ENCODE measurements at places on chromosomes 1 and 21.

DNA sequence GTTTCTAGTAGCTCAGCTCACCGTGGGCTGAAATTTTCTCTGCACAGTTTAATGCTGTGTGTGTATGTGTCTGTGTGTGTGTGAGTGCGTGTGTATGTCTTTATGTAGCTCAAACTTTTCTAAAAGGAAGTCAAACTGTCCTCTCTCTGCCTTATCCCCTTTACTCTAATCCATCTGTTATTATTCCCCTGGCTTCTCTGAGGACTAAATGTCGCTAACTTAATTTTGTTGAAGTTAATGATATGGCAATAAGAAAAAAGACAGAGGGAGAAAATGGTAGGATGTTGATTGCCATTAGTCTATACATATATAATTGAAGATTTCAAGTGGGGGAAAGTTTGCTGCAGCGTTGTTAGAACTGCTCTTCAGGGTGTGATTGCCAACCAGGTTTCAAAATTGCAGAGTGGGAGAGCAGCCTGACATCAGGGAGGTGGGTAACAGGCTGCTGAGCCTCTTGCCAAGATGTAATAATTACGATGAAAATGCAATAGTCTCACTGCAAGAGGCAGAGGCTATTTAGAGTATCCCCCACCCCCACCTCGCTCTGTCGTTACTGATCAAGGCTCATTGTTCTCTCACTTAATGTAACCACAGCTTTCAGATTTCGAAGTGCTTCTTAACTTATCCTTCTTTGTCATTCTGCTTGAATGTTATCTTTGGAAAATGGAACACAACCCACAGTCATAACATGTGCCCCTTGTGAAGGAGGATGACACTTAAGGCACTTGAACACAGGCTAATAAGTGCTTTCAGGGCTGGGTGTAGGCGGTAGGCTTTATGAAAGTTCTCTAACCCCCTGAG lies 559.0 kb upstream of the PLXNA2 start:
- DNase-seq, result no peak

DNA sequence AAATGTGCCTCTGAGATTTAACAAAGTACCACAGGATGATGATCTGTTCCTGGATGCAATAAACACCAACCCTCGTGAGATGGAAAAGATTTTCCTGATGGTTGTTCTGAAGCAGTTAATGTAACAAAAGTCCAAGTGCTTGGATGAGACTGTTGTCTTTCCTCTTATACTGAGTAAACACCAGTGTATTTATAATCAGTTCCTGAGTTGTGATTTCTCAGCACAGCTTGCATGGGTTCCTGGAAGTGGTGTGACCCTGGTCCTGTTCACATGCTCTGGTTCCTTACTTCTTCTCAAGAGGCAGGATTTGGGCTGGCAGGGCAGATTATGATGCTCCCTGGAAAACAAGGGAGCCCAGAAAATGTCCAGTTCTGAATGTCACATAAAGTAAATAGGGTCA lies 208.2 kb upstream of the USP24 start:
- no peak for DNase-seq

DNA sequence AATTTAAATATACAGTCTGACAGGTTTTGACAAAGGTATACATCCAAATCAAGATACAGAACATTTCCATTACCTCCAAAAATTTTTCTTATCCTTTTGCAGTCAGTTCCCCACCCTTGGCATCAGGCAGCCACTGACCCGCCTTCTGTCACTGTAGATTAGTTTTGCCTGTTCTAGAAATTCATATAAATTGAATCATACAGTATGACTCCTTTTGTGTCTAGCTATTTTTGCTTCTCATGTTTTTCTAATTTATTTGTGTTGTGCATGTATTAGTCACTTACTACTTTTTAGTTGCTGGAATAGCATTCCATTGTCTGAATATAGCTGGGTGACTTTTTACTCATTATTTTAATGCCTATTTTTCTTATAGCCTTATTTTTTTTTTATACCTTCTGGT lies 3.8 kb downstream of the UTP25 start:
- DNase-seq, result no peak

DNA sequence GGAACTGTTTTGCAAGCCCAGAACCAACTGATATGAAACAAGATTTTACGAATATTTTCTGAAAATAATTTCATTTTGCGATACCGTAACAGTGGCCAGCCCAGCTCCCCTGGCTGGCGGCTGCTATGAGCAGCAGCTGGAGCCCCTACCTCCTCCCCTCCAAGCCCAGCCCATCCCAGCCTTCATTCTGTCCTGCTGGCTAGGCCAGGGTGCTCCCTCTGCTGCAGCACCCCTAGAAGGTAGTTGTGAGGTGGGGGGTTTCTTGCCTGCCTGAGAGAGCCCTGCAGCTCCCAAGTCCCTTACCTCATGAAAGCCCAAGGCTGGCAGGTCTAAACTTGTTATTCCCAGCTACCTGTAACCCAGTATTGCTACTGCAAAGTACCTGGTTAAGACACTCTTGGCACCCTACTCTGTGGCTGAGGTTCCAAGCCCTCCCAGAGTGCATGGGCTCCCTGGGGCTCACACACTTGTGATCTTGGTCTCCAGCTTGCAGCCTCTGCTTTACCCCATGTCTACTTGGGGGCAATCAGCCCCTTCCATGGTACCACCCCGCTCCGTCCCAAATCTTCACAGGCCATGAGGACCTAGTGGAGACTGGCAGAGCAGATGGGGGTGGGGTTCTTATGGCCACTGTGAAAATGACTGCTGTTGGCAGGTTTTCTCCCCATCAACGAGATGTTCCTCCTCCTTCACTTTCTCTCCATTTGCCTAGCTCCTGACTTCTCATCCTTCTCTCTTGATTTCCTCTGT lies 239.8 kb downstream of the TRABD2B start:
- no peak for DNase-seq

GRCh38 chr1:178693366-178693765 lies 31.7 kb upstream of the RALGPS2 start:
- no peak for DNase-seq

DNA sequence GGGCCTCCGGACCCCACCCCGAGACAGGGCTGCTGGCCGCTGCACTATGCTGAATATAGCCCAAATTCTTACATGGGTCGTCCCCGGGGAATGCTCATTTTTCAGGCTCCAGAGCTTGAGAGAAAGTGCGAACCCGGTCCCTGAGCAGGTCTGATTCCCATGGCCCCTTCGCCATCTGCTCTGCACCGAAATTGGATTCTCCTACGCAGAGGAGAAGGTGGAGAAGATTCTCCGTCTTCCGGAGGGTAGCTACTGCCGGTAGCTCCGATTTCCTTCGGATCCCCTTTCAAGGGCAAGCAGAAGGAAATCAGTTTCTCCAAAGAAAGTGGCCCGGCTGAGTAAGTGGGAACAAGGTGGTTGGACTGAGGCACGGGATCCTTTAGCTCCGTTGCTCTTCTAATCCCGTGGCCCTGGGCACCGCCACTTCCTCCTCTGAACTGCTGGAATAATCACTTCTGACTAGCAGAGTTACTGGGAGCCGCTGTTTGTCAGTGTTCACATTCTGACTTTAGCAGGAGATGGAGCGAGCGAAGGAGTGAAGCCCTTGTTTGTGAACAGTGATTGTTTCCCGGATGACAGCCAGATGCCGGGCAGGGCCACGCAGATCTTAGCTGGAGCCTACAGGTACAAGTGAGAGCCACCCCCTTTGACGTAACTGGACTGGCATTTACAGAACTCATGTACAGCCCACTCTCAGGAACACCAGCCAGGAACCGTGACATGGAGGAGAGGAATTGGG lies 1.1 kb upstream of the ZNF496 start:
- DNase-seq, result no peak

DNA sequence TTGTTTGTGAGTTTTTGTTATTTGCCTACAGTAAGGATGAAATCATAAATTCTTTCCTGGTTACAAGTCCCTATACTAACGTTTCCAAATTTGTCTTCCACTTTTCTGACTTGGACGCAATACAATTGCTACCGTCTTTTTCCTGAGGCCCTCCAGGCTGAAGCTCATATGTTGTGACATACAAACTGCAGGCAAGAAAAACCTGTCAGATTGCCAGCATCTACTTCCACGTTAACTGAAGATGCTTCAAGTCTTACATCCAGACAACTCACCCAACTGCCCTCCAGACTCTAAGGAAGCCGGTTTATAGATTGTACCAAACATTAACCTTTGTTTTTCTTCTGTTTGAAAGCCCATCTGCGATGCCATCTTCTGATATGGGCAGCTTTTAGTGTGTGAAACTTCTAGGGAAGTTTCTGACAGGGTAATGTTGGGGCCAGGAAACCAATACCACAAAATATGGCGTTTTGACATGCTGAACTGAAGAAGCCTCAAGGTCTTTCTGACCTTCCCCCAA lies 21.4 kb upstream of the RNF11 start:
- DNase-seq, result peak; percentile 30

DNA sequence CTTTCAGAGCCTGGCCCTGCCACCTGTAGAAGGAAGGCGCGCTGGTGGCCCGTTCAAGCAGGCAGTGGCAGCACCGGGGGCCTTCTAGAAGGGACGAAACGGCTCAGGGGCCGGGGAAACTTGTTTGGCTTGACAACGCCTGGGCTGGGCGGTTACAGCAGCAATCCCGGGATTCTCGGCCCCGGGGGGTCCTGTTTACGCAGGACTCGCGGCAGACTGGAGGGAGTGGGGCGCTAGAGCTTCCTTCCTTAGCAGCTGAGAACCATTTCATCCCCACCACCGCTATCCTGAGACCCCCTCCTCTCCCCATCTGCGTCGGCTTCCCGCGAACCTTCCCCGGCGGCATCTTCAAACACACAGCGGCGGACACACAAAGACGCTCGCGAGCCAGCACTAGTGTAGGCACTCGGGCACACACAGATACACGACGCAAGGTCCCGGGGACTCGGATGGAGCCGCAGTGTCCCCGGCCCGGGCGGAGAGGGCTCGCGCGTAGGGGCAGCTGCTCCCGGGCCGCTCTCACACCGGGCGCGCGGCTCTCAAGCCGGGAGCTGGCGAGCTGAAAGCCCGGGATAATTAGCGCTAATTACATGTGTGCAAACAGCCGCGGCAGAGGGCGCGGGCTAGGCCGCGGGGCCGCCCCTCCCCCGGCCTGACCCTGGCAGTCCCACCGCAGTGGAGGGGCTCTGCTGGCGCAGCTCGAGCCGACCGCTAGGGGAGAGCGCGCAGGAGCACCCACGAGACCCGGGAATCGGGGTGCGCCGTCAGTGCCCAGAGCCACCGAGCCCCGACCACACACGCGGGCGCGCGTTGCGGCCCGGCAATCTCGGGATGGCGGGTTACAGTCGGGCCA lies 271.4 kb downstream of the FOXD2 start:
- DNase-seq, result peak; percentile 5

DNA sequence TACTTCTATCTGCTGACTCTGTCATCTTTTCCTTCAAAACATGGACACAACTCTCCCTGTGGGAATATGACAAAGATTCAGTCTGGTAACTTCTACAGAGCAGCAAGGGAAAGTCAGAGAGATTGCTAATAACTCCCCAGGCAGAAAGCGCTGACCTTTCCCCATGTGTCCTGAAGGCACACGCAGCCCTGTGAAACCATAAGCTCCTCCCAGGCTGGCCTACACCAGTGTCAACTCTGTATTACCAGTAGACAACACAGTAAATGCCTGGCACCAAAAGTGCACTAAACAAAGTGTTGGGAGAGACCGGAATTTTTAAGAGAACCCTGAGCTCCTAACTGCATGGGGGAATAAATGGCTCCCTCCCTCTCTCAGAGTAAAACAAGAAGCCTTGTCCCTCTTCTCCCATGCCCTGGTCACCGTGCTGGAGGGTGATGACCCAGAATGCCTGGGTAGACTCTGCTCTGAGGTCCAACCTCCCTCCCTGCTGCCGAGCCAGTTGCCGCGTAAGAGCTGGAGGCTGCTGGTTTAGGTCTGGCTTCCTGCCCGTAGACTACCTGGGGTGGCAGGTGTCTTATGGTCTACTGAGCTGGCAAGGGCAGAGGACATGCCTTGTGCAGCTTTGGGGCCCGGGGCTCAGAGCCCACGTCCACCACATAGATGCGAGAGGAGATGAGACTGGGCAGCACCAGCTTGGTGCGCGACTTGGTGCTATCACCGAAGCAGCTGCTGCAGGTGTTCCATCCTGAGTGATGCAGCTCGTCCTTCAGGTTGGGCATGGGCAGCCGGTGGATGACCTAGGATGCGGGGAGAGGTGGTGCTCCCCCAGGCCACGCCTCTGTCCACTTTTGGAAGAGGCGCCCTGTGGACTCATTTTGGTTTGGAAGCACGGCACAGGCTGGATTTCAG lies 3.9 kb downstream of the SELENBP1 start:
- no peak for DNase-seq

GRCh38 chr1:94126651-94127050 lies 5.7 kb upstream of the ABCA4 start:
- no peak for DNase-seq

- DNase-seq, result no peak
These were observed 6.5 kb upstream of the FGGY start for GRCh38 chr1:59290193-59290949.

GRCh38 chr1:198220428-198220827 lies 63.6 kb downstream of the NEK7 start:
- DNase-seq, result no peak

DNA sequence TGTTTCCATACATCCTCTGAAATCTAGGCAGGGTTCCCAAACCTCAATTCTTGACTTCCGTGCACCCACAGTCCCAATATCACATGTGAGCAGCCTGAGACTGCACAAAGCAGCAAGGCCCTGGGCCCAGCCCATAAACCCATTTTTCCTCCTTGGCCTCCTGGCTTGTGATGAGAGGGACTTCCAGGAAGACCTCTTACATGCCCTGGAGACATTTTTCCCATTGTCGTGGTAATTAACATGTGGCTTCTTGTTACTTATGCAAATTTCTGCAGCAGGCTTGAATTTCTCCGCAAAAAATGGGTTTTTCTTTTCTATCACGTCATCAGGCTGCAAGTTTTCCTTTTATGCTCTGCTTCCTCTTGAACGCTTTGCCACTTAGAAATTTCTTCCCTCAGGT lies 3.3 kb upstream of the PIGK start:
- no peak for DNase-seq

- no peak for DNase-seq
These were observed 62.2 kb upstream of the KIF26B start for GRCh38 chr1:245092638-245092976.

DNA sequence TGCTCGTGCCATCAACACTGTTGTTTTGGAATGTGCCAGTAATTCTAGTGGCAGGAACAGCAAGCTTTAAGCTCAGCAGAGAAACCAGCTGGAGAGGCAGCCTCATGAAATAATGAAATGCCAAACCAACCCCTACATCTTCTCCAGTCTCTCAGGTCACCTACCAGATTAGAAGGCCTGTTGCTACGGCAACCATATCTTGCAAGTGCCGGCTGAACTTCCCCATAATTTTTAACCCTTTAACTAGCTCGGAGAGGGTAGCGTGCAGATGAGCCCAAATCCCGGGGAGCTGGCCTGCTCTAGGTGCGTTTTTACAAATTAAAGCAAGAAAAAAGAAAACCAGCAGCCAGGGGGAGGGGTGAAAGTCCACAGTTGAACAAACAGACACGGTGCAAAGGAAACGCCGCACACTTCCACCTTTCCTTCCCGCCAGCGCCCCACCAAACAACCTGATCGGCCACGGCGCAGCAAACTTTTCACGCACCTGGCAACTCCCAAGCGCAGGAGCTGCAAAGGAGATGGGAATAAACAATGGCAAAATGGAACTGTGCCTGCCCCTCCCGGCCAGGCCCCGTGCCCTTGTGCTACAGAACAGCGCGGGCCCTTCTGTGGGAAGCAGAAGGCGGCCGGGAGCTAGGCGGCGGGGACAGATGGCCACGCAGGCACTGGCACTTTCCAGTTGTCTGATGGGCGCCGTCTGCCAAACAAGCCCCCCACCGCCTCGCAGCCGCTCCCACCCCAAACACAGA lies 50.1 kb downstream of the SSBP3 start:
- DNase-seq, result no peak

- DNase-seq, result peak; percentile 38
These were observed 9.6 kb downstream of the DUSP23 start for GRCh38 chr1:159790237-159790917.

- DNase-seq, result no peak
These were observed 897.2 kb downstream of the ADGRL2 start for GRCh38 chr1:82697965-82698364.

GRCh38 chr1:8903410-8903809 lies 24.9 kb upstream of the ENO1 start:
- DNase-seq, result no peak

Measured in CD4-positive, alpha-beta T cell treated with Interleukin-17A for 1 hour (primary cell).